ENCODE measurements at places on chromosomes 2 and 18. TPM values are rescaled to one million over a fixed set of nuclear protein-coding genes. Genes with fewer than 3 reads are reported as not detected.

DNA sequence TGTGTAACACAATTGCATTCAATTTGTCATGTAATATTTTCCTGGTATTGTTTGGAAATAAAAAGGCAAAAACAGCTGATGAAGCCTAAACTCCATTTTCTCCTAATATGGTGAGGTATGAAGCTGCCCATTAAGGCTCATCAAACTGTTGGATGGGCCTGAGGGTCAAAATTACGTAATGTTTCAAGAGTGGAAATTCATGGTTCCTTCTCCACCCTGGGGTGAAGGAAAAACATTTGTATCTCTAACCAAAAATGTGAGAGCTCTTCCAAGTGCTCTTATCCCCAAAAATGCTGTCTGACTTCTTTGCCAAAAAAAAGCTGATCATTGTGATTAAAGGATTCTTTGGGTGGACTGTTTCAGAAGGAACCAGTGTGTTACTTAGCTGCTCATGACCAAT is 91.8 kb downstream of the ARHGAP28 start:
- no peak for DNase-seq

GRCh38 chr18:8326763-8327394 is 282.4 kb upstream of the RAB12 start:
- DNase-seq: no peak

DNA sequence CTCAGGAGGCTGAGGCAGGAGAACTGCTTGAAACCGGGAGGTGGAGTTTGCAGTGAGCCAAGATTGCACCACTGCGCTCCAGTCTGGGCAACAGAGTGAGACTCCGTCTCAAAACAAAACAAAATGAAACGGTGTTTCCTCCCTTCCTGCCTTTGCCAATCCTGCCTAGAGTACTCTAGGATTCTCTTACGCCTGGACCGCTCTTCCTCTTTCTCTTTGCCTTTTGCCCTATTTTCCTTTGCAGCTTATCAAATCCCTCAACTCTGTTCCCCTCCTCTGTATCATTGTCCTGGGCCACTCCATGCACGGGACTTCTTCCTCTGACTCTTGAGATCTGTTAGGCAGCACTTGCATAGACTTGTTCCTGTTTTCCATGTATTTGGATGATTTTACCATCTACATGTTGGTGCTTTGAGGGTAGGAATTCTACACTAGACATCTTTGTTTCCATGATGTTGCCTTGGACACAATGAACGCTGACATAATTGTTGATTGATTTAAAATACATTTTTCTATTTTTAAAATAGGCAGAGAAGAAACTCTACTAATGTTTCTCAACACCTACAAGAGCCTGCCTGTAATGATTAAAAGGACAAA is 24.8 kb upstream of the ACYP2 start:
- no peak for DNase-seq

QPCT gene
- total RNA-seq: 11.4 TPM

DNA sequence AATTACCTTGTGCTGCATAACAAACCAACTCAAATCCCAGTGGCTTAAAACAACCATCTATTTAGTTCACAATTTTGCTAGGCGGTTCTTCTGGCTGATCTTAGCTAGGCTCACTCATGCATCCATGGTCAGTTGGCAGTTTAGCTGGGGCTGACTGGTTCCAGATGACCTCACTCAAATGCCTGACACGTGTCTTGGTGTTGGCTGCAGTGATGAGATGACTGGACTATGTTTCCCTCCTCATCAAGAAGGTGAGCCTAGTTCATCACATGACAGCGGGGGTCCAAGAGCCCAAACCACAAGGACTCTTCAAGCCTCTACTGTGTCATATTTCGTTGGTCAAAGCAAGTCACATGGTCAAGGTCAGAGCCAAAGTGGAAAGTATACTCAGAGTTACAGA is 42.7 kb upstream of the ACTR3 start:
- DNase-seq: no peak
